NCI-H187 (cell line): ENCODE measurements at places on chromosomes 1 and 21.

DNA sequence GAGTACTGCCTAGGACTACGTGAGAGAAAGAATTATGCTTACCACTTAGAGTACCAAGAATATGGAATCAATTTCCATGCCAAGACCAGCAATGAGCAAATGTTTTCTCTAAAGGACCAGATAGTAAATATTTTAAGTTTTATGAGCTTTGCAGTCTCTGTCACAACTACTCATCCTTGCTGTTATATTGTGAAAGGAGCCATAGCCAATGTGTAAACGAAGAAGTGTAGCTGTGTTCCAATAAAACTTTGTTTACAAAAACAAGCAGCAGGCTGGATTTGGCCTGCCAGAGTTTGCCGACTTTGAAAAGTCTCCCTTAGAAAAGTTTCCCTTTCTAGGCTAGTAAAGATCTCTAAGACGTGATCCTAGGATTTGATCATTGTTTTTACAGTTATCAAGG, 128.8 kb downstream of the PDE4B start:
- no peak for DNase-seq

DNA sequence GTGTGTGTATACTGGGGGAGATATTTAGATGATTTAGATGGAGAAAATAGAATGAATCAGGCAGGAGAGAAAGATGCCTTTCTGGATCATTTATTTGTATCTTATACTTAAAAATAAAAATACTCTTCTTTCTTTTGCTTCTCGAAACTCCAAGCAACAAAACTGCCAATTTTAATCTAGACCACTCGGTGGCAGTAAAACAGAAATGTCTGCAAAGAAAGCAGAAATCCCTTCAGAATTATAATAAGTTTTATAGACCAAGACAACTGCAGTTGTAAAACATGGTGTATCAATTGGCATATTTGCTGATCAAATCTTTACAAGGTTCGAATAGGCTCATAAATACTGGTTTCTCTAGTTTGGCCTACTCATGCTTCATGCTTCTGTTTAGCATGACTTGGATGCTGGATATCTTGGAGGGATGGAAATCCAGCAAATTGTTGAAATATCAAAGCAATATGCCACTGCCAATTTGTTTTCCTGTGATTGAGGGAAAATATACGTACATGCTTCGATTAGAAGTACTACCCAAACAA, 15.1 kb upstream of the C1orf87 start:
- no peak for DNase-seq

- DNase-seq = no peak
Measured at GRCh38 chr1:53588053-53588779, 129.0 kb downstream of the DMRTB1 start.

DNA sequence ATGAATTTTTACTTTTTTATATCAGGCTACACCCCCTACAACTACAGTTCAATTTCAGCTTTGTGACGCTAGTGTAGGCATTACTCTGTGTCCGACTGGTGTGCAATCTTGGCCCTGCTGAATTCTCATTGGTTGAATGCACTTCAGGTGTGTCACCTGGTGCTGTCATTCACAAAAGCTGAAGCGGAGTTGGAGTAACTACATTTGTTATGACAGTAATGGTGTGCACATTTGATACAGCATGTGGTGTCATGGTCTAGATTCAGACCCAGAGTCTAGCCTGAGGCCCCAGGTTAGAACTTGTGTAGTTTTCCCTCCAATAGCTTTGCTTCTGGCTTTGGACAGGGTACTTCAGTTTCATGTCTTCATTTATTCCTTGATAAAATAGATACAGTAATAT, 88.7 kb downstream of the C1orf94 start:
- DNase-seq = no peak

- DNase-seq = no peak
Measured at GRCh38 chr1:31784356-31785019, 20.3 kb upstream of the ADGRB2 start.

- DNase-seq = no peak
Measured at GRCh38 chr21:25387665-25388064, 219.6 kb downstream of the MRPL39 start.

DNA sequence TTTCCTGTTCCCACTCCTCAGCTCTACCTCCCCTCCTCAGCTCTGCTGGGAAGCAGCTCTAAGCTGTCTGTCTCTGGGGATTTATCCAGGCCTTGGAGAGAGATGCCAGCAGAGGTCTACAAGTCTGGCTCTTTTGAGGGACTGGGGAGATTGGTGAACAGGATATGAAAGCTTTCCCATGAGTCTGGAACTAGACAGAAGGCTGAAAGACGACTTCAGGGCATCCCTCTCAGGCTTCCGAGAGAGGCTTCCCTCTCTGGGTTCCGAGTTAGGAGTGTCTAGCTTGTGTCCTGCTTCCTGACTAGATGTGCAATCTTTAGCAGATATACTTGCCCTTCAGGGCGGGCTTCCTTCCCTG, 733 bp downstream of the TMEM35B start:
- DNase-seq = no peak

DNA sequence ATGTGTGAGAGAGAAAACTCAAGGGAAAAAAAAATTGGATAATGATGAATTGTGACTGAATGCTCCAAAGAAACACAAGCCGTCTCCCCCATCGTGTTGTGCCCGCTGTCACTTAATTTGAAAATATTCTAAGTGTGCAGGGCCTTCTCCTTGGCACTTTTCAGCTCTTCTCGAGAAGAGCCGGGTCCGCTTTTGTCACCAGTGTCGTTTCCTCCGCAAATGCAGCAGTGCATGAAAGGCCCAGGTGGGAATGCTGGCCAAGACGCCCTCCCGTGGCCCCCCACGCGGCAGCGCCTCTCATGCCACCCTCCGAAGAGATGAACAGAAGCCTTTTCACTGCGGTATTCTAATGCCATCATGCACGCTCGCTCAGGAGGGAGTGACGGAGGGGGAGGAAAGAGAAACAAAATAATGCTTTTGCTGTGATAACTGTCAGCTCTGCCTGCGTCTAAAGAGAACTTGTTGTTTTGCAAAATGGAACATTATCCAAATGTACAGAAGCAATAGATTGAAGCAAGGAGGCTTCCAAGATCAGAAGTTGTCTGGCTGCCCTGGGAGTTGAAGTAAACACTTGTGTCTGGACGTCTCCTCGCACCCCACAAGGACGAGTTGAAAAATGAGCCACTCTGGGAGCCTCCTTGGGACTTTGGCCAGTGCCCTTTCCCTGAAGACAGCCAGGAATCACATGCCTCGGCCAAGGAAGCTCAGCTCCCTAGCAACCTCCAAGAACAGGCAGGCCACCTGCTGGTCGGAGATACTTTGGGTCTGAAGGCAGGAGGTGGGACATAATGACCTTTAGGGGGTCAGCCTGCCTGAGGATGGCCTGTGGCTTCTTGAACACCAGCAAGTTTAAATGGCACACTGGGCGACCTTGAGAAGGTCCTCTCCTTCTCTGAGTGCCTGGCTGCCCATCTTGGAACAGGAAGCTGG, 166.1 kb upstream of the ZC3H12A start:
- DNase-seq = no peak

- no peak for DNase-seq
Measured at GRCh38 chr1:32116531-32116930, 8.7 kb downstream of the KPNA6 start.

DNA sequence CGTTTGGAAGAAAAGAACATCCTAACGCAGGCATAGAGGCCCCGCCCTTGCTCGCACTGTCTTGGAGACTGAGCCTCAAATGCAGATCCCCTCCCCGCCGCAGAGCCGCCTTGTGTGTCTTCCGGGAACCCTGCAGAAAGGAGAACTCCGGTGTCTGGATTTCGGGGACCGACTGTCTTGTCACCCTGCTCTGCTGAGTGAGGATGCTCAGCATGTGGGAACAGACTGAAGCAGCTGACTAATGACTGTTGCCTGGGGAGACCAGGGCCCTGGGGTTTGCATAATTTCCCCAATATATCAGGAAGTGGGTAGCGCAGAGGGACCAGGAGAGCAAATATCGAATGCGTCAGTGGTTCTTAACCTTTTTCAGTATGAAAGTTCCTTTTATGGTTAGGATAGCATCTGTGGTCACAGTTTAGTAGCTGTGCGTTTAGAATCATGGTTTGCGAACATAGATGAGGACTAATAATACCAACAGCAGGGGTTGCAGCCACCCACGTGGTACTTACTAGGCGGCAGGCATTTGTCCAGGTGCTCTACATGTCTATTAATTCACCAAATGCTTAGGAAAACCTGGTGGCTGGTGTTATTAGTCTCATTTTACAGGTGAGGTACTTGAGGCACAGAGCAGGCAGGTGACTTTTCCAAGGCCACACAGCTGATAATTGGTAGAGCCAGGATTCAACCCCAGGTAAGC, 14.3 kb downstream of the GPR137B start:
- no peak for DNase-seq
